ENCODE measurements at places on chromosomes 2 and 18.

- peak; percentile 70 for DNase-seq
Measured at GRCh38 chr2:191679818-191680600, 2.1 kb downstream of the NABP1 start.

DNA sequence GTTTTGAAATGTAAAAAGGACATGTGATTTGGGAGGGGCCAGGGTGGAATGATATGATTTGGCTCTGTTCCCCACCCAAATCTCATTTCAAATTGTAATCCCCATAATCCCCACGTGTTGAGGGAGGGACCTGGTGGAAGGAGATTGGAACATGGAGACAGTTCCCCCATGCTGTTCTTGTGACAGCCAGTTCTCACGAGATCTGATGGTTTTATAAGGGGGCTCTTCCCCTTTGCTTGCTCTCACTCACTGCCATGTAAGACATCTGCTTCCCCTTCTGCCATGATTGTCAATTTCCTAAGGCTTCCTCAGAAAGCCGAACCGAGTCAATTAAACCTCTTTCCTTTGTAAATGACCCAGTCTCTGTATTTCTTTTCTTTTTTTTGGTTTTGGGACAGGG, 39.2 kb downstream of the FECH start:
- no peak for DNase-seq

- DNase-seq, result no peak
Measured at GRCh38 chr2:237194906-237195305, 109.2 kb downstream of the COPS8 start.

- no peak for DNase-seq
Measured at GRCh38 chr2:24625728-24626127, 134.7 kb downstream of the NCOA1 start.

DNA sequence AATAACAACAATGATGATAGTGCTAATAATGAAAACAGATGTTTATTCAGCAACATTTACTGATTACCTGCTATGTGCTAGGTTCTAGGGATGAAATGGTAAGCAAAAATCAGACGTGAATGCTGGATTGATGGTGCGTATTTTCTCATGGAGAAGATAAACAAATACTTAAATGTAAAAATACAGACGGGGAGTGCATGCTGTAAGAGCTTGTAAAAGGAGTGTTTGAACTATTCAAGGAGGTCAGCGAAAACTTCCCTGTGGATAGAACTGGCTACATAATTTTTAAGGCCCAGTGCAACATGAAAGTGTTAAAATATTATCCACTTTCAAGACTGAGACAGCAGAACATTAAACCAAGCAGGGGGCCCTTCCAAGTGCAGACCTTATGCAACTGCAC, 22.1 kb downstream of the MTX2 start:
- DNase-seq, result no peak

- DNase-seq, result peak; percentile 31
Measured at GRCh38 chr2:9844576-9844975, 1.3 kb downstream of the TAF1B start.

DNA sequence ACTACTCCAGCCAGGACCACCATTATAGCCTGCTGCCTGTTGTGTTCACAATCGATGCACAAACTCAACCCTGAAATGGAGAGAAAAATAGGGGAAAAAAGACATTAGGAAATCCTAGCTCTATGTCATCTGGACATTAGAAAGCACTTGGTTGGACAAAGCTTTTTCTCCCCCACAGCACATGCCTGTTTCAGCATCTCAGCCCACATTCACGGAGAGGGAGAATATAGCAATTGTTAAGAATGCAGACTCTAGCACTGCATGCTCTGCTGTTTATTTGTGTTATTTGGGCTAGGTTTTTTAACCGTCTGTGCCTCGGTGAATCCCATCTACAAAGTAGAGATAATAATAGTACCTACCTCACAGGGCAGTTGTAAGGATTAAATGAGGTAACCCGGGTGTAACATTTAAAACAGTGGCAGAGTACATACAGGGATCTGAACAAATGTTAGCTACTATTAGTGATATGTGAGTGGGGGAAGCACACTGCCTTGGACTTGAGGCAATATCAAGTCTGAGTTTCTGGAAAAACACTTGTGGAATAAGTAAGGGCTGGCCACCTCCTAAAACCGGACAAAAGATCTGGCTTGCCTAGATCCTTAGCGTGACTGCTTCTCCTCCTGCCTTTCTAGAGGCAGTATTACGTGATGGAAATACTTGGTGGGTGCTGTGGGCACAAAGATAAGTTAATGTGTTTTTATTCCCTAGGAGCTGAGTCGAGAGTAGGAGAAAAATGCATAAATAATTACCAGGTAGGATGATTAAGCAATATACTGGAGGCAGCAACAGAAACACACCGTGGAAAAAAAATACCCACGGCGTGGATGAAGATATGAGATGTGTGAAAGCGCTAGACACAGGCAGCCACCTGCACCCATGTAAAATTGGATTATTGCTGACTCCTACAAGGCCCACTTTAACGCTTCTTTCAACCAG, 1.0 kb upstream of the PPP1CB start:
- peak; percentile 39 for DNase-seq

DNA sequence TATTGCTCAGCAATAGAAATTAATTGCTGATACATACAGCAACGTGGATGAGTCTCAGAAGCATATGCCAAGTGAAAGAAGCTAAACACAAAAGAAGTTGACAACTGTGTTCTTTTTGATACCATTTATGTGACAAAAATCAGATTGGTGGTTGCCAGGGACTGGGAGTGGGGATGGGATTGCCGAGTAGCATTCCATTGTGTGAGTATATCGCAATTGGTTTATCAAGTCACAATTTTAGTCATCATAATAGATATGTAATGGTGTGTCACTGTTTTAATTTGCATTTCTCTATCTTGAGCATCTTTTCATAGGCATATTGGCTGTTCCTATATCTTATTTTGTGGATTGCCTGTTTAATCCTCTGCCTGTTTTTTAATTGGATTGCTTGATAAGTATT, 20.9 kb downstream of the STRADB start:
- DNase-seq, result no peak

DNA sequence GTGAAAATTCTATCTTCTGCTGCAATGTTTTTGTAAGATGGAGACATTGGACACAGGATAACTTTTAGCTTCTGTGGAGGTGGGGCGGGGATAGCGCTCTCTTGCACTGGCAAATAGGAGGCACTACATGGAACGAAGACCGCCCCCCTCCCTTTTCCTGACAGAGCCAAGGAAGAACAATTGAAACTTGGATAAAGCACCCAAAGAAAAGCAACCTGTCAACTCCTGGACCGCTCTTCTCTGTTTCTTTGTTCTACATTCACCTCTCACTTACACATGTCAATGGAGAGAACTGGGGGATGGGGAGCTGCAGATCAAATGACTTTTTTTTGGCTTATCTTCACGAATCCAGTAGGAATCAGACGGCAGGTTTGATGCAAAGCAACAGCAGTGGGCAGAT, 126.3 kb upstream of the CHAC2 start:
- DNase-seq, result no peak

- no peak for DNase-seq
Measured at GRCh38 chr2:161063946-161064306, 96.3 kb upstream of the TANK start.

- DNase-seq, result no peak
Measured at GRCh38 chr2:165681841-165682240, 112.2 kb downstream of the GALNT3 start.

GRCh38 chr2:23330214-23330613, 54.8 kb upstream of the KLHL29 start:
- no peak for DNase-seq

DNA sequence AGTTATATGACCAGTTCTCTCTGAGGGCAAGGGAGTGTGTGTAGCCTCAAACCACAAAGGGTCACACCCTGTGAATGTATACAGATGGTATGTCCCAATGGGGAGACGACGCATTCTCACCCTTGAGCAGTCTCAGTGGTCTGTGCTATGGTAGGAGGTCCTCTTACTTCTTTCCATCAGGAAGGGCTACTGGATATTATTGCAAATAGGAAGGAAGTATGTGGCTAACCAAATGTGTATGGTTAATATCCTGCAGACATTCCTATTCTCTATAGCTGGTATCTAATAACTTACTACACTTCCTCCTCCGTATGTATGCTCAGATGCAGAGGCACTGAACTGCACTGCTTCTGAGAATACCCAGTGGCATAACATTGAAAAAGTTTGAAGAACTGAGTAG, 306.7 kb upstream of the CCDC68 start:
- DNase-seq, result no peak

- DNase-seq, result no peak
Measured at GRCh38 chr18:51193621-51194287, 3.7 kb downstream of the MEX3C start.

GRCh38 chr2:203201426-203201825, 37.4 kb upstream of the CYP20A1 start:
- DNase-seq, result no peak

- no peak for DNase-seq
Measured at GRCh38 chr2:69815717-69816116, 13.7 kb upstream of the GMCL1 start.

GRCh38 chr18:32881009-32881408, 108.2 kb upstream of the KLHL14 start:
- DNase-seq, result peak; percentile 10

DNA sequence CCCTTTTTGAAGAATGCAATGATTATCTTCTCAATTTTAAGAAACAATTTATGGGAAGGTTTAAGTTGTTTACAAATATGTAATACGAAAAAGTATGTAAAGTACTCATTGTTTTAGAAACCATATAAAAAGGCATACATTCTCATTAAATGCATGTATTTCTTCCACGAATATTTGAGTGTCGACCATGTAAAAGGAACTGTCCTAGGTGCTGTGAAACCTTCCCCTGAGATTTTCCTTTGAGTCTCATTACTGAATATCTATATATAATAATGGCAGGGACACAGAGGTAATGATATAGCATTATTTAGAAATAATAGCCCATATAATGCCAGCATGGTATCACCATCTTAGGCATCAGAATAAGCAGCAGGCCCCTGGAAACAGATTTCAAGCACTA, 239.3 kb downstream of the ERBB4 start:
- DNase-seq, result no peak

- no peak for DNase-seq
Measured at GRCh38 chr18:64712035-64712434, 563.1 kb upstream of the LINC00305 start.

GRCh38 chr18:32048507-32049091, 30.0 kb downstream of the RNF125 start:
- DNase-seq, result peak; percentile 14

DNA sequence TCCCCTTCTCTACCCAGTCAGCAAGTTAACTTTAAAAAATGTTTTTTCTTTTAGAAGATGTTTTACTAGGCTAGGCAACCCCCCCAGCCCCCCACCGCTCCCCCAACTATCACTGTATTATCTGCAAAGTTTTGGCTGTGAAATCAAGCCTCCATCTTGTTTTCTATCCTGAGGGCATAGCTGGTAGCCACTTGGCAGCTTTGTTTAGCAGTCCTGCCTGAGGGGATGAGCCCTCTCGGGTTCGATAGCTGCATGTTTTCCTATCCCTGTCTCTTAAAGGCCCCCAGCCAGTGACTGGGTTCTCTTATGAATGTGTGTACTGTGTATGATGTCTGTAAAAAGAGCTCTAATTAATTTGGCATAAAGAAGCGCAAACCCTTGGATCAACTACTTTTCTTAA, 43.4 kb downstream of the MRO start:
- DNase-seq, result no peak

- no peak for DNase-seq
Measured at GRCh38 chr2:105858868-105859693, 114.4 kb downstream of the NCK2 start.

DNA sequence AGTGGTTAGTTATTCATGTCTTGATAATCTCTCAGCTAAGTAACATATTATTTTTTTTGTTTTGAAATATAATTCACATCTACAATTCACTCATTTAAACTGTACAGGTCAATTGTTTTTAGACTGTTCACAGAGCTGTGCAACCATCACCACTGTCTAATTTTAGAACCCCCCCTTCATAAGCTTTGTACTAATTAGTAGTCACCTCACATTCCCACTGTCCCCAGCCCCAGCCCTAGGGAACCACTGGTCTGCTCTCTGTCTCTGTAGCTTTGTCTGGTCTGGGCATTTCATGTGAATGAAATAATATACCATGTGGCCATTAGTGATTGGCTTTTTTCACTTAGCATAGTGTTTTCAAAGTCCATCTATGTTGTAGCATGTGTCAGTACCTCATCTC, 55.3 kb downstream of the LCLAT1 start:
- no peak for DNase-seq

DNA sequence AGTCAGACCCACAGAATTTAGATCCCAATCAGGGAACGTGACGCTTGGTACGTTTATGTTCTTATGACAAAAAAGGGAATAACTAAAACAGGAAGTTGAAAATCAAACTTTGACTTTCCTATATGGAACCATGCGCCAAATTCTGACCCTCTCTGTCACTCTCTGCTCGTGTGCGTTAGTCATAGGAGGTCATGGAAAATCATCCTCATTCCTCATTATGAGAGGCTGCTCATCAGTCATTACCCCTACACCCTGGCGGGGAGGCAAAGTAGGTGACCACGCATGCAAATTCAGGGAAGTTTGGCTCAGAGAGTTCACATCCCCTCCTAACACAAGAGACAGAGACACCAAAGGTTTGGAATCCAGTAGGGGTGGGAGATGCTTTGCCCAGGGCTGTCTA, 15.5 kb downstream of the IL1F10 start:
- DNase-seq, result no peak

DNA sequence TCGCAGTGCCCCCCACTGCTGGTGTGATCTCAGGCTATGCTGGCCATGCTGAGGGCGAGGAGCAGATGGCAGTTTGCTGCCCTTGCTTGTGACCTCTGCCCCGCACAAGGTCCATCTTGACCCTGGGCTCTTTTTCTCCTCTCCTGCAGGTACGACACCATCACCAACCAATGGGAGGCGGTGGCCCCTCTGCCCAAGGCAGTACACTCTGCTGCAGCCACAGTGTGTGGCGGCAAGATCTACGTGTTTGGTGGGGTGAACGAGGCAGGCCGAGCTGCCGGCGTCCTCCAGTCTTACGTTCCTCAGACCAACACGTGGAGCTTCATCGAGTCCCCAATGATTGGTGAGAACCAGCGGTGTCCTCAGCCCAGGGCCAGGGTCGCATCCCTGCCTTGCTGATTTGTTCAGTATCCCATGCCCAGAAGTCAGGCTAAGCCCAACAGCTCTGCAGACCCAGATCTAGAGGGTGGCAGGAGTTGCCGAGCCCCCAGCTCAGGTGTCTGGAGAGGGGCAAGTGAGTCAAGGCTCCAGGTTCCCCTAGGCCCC, 223.8 kb downstream of the ATAD2B start:
- no peak for DNase-seq

DNA sequence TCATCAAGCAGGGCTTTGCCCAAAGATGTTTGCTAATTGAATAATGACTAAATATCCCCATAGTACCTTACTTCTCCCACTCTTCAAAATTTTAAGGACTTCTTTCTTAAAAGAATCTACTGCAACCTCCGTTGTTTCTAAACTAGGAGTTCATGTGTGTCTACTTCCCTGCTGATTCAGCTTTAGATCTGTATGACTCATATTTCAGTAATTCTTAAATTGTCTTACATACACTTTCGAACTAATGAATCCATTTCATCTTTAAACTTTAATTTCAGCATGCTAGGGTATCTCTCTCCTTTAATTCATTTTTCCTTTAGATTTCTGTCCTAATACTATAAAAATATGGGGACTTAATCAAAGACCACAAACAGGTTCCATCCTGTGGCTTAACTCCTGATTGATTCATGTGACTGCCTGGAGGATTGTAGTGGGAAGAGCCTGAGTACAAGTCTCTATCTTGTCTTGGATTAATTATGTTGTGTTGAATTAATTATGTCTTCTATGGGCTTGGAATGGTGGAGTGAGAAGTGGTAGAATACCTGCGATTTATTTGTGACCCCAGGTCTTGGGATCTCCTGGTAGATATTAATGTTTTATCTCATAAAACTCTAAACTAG, 24.9 kb upstream of the COL5A2 start:
- no peak for DNase-seq

Measured in OCI-LY7 (cell line).